GM23248 (cell line): ENCODE measurements at places on chromosomes 16 and 17. TPM values are rescaled to one million over a fixed set of nuclear protein-coding genes. Genes with fewer than 3 reads are reported as not detected.
A peak's percentile ranks its signal among the peaks of the same experiment; 100 is the strongest.

DNA sequence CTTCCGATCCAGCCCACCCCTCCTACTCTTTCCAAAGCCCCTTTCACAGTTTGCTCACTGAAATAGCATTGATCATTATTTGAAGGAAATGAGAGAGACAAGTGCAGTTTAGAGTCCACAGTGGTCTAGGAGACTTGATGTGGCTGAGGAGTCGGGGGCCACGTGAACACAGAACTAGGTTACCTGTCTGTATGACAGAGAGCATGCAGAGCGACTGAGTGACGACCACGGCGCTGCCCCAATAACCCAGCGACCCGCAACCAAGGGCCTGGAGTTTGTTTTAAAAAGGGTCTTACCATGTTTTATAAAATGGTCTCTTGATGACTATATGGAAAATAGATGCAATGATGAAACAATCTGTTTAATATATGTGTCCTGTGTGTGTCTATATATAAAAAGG lies 39.5 kb downstream of the NDEL1 start:
- H3K4me1 ChIP-seq: peaks cover 19% of the 10 kb centered on the region
- H3K36me3 ChIP-seq: peaks cover 33% of the 10 kb centered on the region
- no peak overlapping the region for H3K27ac ChIP-seq
- no peaks in the 10 kb centered on the region for H3K27me3 ChIP-seq
- no peak overlapping the region for H3K4me3 ChIP-seq

DNA sequence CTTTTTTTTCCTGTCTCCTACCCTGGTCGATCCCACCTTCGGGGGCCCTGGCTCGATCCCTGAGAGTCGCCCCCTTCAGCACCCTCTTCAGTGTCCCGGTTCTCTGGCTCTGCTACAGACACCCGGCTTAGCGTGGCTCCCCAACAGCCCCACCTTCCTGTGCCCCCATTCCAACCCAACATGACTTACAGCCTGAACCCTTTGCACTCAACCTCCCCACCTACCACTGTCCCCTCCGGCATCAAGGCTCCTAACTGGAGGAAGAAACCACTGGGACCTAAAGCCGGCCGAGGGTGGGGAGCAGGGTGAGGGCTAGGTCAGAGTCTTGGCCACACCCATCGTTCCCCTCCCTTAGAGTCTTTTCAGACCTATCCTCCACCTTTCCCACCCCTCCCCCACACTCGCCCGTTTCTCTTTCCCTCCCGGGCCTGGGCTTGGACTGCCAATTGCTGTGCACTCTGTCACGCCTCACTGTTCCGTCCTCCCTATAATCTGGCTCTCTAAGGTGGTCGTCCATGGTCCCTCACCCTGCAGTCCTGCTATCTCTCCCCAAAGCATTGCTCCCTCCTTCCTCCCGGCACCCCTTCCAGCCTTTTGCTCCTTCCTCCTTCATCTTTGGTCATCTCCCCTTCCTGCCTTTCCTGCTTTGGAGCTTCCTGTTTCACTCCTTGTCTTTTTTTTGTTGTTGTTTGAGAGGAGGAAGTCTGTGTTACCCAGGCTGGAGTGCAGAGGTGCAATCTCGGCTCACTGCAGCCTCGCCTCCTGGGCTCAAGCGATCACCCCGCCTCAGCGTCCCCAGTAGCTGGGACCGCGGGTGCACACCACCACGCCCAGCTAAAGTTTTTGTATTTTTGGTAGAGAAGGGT lies 890 bp upstream of the CLDN7 start:
- H3K36me3 ChIP-seq: peaks cover 7% of the 10 kb centered on the region; the same call in 1 of the 2 replicates
- peaks cover 19% of the 10 kb centered on the region for H3K4me1 ChIP-seq
- no peak overlapping the region; the same call in 1 of the 2 replicates for H3K4me3 ChIP-seq
- DNase-seq: no peak
- H3K27ac ChIP-seq: no peak overlapping the region

DNA sequence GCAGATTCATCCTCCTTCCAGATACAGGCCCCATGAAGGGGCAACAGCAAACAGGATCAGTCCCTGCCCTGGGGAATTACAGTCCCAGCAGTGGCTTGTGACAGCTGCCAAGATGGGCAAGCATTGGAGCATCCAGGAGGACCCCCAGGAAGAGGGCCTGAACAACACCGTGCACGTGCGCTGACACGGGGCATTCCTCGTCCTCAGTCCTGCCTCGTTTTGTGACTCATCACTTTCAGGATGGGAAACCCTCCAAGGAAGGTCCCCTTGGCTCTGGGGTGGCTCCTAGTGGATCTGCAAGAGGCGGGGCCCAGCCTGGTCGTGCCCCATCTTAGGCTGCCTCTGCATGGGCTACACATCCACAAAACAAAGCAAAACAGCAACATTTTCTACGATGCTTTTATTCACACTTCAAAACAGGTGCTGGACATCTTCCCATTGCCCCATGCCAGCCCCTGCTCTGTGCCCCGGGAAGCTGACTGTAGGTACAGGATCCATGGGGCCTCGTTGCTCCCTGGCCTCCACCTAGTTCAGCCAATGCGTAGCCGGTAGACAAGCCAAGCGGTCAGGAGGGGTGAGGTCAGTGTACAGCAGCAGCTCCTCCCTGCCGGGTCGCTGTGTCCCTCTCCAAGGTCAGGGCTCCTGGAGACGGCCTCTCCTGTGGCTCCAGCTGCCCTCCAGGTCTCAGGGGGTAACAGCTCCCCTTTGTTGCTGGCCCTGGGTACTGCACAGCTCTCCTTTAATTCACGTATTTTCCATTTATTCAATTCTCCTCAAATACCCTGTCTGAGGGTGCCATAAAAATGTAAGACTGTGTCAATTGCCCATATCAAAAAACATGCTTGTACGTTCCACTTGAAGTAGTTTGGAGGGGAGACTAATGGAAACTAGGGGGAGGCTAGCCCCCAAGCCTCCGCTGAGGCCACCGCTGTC lies 32.2 kb downstream of the ACTG1 start:
- H3K4me3 ChIP-seq: no peak overlapping the region
- H3K27me3 ChIP-seq: no peaks in the 10 kb centered on the region
- H3K4me1 ChIP-seq: no peaks in the 10 kb centered on the region
- no peaks in the 10 kb centered on the region for H3K36me3 ChIP-seq

- H3K4me3 ChIP-seq: no peak overlapping the region
- H3K27me3 ChIP-seq: no peaks in the 10 kb centered on the region
- H3K36me3 ChIP-seq: no peaks in the 10 kb centered on the region
- no peak for DNase-seq
- H3K27ac ChIP-seq: no peak overlapping the region
Measured at GRCh38 chr16:23269248-23269953, 32.7 kb upstream of the SCNN1B start.

GRCh38 chr16:50709061-50709684 lies 15.8 kb downstream of the NOD2 start:
- no peaks in the 10 kb centered on the region for H3K36me3 ChIP-seq
- H3K4me3 ChIP-seq: no peak overlapping the region
- DNase-seq: no peak
- H3K27ac ChIP-seq: no peak overlapping the region
- H3K4me1 ChIP-seq: no peaks in the 10 kb centered on the region
- no peaks in the 10 kb centered on the region for H3K27me3 ChIP-seq

DNA sequence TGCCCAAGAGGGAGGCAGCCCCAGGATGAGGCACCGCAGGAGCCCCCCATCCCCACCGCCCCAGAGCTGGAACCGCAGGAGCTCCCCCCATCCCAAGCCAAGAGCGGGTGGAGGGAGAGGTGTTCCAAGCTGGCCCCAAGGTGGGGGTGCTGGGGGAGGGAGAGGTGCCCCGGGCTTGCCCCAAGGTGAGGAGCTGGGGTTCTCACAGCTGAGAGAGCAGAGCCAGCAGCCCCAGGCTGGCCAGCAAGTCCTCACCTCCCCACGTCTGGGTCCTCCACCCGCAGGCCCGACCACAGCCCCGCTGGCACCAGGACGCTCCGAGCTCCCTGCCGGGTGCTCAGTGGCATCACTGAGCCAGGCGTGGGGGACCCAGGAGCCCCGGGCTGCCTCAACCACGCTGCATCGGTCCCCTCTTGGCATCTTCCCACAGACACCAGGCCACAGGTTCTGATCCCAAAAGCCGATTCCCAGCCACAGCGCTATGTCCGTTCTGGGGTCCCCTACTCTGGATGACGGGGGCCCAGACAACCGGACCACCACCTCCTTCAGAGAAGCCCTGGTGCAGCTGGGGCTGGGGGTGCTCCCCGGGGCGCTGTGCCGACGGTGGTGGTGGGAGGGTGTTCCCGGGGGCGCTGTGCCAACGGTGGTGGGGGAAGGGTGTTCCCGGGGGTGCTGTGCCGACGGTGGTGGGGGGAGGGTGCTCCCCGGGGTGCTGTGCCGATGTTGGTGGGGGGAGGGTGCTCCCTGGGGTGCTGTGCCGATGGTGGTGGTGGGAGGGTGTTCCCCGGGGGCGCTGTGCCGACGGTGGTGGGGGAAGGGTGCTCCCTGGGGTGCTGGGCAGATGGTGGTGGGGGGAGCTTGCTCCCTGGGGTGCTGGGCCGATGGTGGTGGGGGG lies 15.4 kb upstream of the WDR45B start:
- H3K4me1 ChIP-seq: no peaks in the 10 kb centered on the region
- H3K36me3 ChIP-seq: no peaks in the 10 kb centered on the region
- H3K27me3 ChIP-seq: no peaks in the 10 kb centered on the region
- H3K27ac ChIP-seq: no peak overlapping the region
- no peak for DNase-seq

GRCh38 chr17:67635681-67636080 lies 82.1 kb upstream of the NOL11 start:
- H3K4me1 ChIP-seq: no peaks in the 10 kb centered on the region
- no peak overlapping the region for H3K4me3 ChIP-seq
- H3K36me3 ChIP-seq: peaks cover 5% of the 10 kb centered on the region; the same call in 1 of the 2 replicates
- no peak overlapping the region for H3K27ac ChIP-seq

DNA sequence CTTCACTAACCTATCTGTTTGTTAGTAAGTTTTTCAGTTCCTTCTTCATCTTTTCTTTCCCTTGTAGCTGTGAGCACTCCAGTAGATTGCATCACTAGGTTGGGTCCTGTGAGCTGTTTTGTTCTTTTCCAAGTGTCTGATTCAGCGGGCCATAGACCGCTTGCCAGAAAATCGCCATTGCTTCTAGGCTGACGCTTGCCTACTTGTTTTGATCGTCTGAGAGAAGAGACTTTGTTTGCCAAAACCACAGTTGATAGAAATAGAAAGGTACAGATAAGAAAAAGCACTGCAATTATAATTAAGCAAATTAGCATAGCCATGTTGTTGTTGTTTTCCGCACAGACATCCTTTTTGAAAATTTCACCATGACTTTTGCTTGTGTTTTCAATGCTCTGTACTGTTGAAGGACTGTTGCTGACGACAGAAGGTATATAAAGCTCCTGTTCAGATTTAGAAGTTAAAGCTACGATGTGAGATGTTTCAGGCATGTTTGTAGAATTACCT lies 3.1 kb downstream of the EVI2A start:
- H3K27ac ChIP-seq: no peak overlapping the region
- H3K27me3 ChIP-seq: no peaks in the 10 kb centered on the region
- DNase-seq: peak; percentile 45
- no peak overlapping the region for H3K4me3 ChIP-seq
- H3K4me1 ChIP-seq: peaks cover 33% of the 10 kb centered on the region

DNA sequence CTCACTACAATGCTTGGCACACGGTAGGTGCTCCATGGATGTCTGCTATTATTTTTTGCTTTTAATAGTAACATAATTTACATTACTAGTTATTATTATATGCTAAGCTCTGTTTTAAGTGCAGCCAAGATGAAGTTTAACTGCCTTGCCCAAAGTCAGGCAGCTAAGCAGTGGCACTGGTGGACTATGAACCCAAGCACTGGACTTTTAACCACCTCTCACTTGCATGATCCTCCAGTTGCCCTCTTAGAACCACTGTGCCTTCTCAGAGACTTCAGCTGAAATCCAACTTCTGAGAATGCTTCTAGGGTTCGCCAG lies 1.5 kb upstream of the ZNF207 start:
- H3K27me3 ChIP-seq: no peaks in the 10 kb centered on the region
- H3K27ac ChIP-seq: no peak overlapping the region
- no peak overlapping the region for H3K4me3 ChIP-seq
- H3K4me1 ChIP-seq: peaks cover 13% of the 10 kb centered on the region
- H3K36me3 ChIP-seq: peaks cover 17% of the 10 kb centered on the region

- H3K27ac ChIP-seq: no peak overlapping the region
- DNase-seq: peak; percentile 67
- H3K27me3 ChIP-seq: no peaks in the 10 kb centered on the region
- H3K36me3 ChIP-seq: no peaks in the 10 kb centered on the region
- H3K4me3 ChIP-seq: no peak overlapping the region
- no peaks in the 10 kb centered on the region for H3K4me1 ChIP-seq
Measured at GRCh38 chr16:46607529-46607928, 13.7 kb downstream of the SHCBP1 start.

- H3K27me3 ChIP-seq: no peaks in the 10 kb centered on the region; the same call in 1 of the 2 replicates
- no peaks in the 10 kb centered on the region for H3K36me3 ChIP-seq
- peak; percentile 73 for DNase-seq
- H3K4me3 ChIP-seq: peak within 1 kb of the TSS; percentile 65; the same call in 1 of the 2 replicates
- no peak within 1 kb of the TSS for H3K27ac ChIP-seq
Measured at GRCh38 chr16:83967838-83968305, at the start of gene NECAB2. TSS of gene NECAB2 (plus strand) at chr16:83968244. CDS start at chr16:83968649, 405 bp downstream.

DNA sequence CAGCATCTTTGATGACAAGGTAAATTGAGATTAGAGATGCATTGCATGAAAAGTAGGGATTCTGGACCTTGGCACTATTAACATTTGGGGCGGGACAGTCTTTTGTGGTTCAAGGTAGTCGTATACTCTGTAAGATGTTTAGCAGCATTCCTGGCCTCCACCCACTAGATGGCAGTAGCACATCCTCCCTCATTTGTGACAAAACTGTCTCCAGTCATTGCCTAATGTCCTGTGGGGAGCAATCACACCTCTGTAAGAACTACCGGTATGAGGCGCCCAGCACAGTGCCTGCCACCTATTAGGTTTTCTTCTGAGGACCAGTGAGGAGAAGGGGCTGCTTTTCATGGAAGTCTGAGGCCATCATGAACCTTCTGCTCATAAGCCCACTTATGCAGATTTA lies 180.8 kb downstream of the RBFOX1 start:
- no peaks in the 10 kb centered on the region for H3K4me1 ChIP-seq
- H3K27ac ChIP-seq: no peak overlapping the region
- H3K36me3 ChIP-seq: no peaks in the 10 kb centered on the region
- no peak for DNase-seq
- H3K4me3 ChIP-seq: no peak overlapping the region

DNA sequence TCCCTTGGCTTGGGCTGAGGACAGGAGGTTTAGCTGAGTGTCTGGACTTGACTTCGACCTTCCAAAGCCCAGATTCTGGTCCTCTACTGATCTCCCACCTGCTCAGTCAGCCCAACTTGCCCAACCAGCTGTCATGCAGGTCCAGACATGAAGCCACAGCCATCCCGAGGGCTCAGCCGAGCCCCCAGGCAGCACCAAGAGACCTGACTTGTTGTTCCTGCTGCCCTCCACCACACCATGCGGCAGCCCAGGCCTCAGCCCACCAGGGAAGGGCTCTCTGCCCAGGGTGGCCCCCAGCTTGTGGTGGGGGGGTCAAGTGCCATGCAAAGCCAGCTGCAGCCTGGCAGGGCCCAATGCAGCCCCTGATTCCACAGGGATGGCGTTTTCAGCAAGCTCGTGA lies 17.2 kb upstream of the CACNG4 start:
- no peak overlapping the region for H3K4me3 ChIP-seq
- DNase-seq: no peak
- H3K4me1 ChIP-seq: peaks cover 30% of the 10 kb centered on the region
- no peak overlapping the region for H3K27ac ChIP-seq

Gene C1QTNF1
- 12.2 and 14.4 TPM in 2 replicates for total RNA-seq

Gene ABCA6
- 5.3 and 6.4 TPM in 2 replicates for total RNA-seq

Gene TUBB3
- 215 and 225 TPM in 2 replicates for total RNA-seq

Gene PTGES3L
- not detected in 2 replicates for total RNA-seq

Gene DECR2
- 7.8 and 8.9 TPM in 2 replicates for total RNA-seq

Gene RAB26
- not detected in 2 replicates for total RNA-seq

Gene NGFR
- total RNA-seq: 0.25 and 0.43 TPM in 2 replicates

Gene NLRC3
- total RNA-seq: not detected in 2 replicates

Gene KRTAP1-1
- total RNA-seq: 1.6 and 4.2 TPM in 2 replicates
